ENCODE measurements at places on chromosomes 7 and 10.

- DNase-seq, result no peak
Measured at GRCh38 chr7:149825567-149826343, 12.4 kb upstream of the ZNF862 start.

GRCh38 chr7:90768301-90768700 lies 172.2 kb downstream of the CDK14 start:
- DNase-seq, result no peak

DNA sequence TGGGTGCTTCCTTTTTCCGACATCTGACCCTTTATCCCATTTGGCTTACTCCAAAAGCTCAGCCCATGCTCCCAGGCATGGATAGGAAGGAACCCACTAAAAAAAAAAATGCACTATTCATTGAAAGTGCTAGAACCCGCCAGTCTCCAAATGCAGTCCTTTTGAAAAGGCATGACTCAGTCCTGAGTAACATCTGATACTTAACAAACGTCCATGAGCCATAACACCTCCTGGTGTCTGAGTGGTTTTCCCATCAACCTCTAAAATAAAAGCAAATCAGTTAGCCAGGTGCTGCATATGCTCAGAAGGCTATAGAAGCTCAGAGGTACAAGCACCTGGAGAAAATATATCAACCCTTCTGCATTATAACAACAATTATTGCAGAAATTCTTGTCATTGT lies 45.0 kb upstream of the CACUL1 start:
- no peak for DNase-seq

GRCh38 chr10:89346405-89347254 lies 18.8 kb downstream of the IFIT3 start:
- DNase-seq, result no peak

DNA sequence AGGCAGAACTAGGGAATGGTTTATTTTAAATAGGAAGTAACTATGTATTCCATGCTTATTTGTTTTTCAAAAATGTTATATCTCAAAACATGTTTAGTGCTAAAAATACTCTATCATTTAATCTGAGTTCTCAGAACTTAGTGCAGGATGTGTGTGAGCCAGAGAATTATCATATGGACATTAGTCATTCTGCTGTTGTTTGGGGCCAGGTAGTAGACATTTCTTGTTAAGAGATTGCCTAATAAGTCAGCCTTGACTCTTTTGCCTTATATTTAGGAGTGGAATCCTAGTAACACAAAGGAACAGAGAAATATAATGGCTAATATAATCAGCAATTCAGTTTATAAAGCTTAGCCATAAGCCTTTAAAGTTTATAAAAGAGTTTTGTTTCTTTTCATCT lies 149.8 kb downstream of the CCSER2 start:
- DNase-seq, result no peak

GRCh38 chr10:95748349-95748748 lies 7.6 kb upstream of the ENTPD1 start:
- DNase-seq, result no peak

- no peak for DNase-seq
Measured at GRCh38 chr10:14565199-14565598, 209.5 kb downstream of the FAM107B start.

DNA sequence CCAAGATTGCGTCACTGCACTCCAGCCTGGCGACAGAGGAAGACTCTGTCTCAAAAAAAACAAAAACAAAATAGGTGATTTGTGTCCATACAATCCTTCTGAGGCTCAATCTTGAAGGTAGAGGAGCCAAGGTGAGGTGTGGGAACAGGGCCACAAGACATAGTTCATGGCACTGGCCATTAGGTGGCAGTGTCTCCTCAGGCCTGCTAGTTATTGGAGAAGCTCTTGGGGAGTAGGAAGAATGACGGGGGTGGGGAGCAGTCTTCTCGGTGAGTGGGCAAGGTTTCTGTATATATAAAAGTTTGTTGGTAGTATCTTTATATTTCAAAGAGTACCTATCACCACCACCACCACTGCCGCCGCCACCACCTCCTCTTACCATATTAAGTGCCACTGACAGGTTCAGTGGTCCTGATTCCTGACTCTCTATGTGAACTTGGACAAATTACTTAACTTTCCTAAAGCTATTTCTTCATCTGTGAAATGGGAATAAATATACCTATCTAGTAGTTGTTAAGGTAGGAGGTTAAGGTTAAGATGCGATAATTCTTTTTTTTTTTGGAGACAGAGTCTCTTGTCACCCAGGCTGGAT lies 24.0 kb downstream of the CCSER2 start:
- peak; percentile 69 for DNase-seq

DNA sequence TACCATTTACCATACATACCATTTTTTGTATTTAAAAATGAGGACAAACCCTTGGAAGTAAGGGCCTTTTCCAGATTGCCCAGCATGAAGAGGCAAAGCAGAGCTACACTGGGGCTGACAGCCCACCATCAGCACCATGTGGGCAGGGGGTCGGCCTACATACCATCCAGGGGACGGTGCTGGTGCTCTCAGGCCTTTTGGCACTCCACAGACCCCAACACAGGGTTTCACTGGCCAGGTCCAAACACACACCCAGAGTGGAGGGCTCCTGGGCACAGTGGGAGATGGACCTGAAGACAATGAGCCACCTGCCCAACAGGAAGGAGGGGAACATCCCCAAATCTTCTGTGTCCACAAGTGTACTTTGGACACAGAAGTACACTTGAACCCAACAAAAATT lies 69.2 kb upstream of the CAMK2B start:
- no peak for DNase-seq

DNA sequence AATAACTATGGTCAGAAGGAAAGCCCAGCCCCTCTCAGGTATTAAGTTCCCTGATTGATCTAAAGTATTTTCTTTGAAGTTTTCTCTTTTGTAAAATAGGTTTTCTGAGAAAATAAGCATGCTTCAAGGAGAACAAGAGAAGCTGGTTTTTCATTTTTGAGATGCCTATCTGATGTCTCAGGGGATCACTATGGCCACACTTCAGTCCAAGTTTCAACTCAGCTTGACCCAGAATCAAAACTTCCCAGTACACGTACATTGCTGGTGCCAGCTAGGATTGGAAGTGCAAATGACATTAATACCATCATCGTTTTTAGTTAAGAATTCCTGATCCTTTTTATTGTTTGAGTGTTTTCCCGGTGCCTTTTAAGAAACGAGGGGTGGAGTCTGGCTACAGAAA lies 7.2 kb downstream of the ITIH5 start:
- no peak for DNase-seq

DNA sequence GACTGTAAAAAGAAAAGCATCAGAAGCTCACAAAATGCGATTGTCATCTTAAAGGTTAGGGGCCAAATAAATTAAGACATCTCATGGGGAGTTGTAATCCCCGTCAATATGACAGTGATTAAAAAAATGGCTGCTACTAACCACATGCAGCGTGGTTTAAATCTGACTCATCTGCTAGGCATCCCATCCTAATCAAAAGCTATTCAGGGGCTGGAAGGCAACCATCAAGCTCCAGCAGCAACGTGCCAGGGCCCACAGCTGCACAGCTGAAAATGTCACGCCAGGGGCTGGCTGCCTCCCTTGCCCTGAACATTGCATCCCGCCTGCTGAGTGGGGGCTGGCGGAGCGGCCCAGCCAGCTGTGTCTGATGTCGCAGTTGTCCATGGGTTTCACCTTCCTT lies 66.3 kb upstream of the FRMD4A start:
- DNase-seq, result no peak

- no peak for DNase-seq
Measured at GRCh38 chr7:95046494-95047240, 139.3 kb downstream of the PPP1R9A start.

DNA sequence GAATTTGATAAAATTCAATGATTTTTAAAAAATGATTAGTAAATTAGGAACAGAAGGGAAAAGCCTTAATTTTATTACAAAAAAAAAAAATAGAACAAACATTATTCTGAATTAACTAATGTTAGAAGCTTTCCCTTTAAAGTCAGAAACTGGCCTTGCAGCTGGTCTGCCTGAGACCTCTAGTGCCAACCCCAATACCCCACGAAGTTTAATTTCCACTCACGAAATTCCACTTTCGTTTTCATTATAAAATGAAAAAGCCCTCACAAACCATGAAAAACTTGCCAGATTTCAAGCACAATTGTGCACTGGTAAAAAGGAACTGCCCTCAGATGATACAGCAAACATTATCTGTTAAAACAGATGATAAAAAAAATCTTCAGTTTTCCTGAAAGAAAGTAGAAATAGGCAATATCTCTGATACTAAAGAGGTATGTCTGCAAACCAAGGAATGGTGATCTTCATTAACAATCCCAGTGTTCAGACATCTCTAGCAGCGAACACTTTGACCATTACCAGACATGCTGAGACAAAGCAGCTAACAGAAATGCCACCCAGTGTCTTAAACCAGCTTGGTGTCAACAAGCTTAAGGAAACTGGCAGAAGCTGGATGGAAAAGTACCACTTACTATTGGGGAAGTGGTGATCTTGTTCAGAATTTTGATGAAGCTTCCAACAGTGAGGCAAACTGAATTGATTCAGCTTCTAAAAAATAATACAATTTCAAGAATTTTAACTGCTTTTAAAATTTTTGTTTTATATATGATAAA lies 80.2 kb downstream of the PALS2 start:
- DNase-seq, result no peak

DNA sequence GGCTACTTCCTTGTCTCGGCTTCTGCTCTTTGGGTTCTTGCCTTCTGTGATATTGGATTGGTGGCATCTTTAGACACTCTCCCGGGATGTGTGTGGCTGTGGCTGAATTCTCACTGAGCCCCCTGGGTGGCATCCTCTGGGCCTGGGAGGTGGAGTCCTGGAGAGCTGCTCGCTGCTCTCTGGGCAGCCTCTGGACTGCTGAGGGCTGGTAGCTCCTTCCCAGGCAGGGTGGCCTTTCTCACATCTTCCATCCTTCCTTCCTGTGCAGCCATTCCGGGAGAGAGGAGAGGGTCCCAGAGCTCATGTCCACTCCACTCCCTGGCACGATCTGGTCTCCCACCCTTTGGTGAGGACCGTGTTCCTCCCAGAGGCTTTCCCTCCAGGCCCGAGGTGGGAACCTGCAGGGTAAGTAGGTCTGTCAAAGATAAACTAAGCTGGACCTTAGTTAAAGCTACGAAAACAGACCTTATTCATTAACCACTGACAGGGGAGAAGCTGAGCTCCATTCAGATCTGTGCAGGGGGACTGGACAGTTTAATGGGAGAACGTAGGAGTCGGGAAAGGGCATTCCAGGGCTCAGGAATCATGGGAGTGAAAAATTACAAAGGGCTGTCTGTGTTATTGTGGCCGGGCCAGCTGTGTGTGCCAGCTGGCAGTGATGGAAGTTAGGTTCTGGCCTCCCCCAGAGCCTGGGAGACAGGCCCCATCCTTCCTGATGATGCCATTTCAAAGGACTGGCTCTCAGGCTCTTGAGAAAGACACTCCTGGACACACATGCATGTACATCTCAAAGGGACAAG lies 8.7 kb downstream of the ATP6V0E2 start:
- no peak for DNase-seq

- DNase-seq, result no peak
Measured at GRCh38 chr10:65931291-65932070, 994.4 kb upstream of the LRRTM3 start.

DNA sequence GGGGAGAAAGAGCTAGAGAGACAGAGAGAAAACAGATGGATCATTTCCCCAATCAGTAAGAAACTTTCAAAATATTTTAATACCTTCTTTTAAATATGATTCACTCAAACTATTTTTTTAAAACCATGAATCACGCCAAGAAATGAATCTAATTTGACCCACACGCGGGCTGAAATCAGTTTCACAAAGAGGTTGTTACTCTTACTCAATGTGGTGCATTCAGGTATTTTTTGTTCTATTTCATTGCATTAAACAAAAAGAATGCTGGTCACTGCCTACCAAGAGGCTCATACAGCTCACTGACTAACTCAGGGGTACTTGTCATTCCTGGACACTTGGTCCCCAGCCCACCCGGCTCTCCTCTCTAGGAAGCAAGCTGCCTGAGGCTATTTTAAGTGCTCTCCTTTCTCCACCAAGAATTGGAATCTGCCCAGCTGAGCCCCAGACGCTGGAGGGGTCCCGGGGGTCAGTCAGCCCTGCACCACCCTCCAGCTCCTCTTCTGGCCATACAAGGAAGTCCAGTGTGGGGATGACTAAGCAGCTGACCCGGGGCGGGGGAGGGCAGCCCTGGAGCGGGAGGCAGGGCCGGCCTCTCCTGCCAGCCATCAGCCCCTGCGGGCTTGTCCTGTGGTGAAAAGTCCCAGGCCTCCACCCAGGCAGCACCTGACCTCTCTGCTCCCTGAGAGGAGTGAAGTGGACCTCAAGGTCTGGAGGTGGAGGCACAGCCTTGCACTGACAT lies 21.7 kb upstream of the PFKP start:
- no peak for DNase-seq

DNA sequence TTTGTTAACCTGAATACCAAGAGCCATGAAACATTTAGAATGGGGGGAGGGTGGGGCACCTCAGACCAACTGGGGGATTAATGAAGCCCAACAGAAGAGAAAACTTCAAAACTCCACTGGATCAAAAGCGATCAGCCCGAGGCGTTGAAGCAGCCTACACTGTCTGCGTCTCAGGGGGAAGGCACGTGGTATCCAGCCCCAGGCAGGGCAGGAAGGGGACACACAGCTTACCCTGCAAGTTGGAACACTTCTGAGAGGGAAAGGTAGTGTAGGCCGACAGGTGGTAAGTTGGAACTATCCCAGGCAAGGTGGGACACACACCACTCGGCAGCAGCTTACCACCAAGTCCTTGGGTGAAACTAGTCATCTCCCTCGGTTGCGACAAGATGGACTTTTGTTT lies 102.9 kb downstream of the TAX1BP1 start:
- peak; percentile 5 for DNase-seq

DNA sequence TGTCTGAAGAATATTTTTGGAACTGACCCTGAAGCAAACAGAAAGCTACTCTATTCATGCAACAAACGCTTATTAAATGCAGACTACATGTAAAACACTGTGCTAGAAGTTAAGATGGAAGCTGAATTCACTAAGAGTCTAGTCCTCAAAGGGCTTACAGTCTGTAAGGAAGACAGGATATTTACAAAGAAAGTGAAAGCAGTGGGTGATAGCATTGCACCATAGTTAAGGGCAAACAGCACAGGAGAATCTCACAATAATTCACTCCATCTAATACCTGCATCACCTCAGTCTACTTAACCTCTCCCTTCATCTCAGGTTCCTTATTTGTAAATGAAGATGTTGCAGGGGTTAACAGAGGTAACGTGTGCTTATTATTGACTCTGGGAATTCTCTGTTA lies 360.0 kb upstream of the AOAH start:
- DNase-seq, result no peak
